ENCODE measurements at places on chromosomes 7 and 10.

DNA sequence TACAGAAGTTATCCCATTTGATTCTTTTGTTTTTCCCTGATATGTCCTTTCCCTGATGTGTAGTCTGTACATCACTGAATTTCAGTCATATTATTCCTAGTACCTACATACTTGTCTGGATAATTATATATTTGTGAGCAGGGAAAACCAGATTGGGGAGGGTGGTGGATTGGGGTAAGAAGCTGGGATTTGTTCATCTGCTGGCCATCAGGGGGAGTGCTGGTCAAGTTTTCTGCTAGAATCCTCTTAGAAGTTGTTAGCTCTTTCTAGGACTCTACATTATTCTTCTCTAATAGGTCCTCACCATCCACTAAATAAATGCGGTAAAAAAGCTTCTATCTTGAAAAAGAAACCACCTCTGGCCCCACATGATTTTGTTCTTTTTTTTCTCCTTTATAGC lies 232.7 kb upstream of the TAC1 start:
- no peak for DNase-seq

- DNase-seq: no peak
Measured at GRCh38 chr10:44195112-44196007, 189.5 kb downstream of the CXCL12 start.

GRCh38 chr7:69208848-69209247 lies 389.4 kb upstream of the AUTS2 start:
- no peak for DNase-seq

DNA sequence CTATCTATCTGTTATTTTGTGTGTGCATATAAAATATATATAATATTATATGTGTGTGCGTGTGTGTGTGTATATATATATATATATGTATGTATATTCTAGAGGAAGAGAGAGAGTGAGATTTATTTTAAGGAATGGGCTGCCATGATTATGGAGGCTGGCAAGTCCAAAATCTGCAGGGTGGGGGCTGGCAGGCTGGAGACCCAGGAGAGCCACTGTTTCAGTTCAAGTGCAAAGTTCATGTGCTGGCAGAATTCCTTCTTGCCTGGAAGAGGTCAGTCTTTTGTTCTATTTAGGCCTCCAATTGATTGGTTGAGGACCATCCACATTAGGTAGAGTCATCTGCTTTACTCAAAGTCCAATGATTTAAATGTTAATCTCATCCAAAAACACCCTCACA lies 42.3 kb upstream of the GARS1 start:
- no peak for DNase-seq

- no peak for DNase-seq
Measured at GRCh38 chr10:29181936-29182335, 106.9 kb upstream of the LYZL1 start.

DNA sequence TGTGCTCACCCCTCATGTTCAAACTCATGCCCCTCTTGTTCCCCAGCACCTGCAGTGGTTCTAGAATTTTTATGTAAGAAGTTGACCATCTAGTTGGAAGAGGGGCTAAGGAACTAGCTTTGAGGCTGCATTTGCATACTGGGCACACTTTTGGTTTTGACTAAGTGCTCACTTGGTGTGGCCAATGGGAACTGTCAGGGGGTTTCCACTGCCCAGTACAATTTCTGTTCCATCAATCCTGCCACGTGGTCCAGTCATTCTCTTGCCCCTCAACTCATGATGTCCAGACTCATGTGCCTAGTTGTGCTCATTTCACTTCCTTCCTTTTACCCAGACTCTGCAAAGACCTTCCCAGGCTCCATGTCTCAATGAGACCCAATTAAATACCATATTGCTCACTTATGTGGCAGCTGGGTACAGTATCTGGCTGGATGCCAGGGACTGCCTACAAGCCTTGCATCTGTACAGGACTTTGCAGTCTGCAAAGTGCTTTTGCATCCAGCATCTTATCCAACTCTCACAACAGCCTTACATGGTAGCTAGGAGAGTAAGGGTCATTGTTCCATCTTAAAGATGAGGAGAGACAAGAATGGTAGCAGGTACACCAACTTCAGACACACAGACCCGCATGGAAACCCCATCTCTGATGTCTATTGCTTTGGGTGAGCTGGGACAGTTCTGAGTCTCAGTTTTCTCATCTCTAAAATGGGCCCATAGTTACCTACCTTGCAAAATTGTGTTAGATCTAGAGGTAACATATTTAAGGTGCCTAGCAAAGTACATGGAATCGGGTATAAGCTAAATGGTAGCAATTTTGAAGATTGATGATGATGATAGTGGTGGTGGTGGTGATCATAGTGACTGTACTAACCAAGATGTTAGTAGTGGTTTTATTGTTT lies 30.1 kb upstream of the KCNMA1 start:
- no peak for DNase-seq

DNA sequence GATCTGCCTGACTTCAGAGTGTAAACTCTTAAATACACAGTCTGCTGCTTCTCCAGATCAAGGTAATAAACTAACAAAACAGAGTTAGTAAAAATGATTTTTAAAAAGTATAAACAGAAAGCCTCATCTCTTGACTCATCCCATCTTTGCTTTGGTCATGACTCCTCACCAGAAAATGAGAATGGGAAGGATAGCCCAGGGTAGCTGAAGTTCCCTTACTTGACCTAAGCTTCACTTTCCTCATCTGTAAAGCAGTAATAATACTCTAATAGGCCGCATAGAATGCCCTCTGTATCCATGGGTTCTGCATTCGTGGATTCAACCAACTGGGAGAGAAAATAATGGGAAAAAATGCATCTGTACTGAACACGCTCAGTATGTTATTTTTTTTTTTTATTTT lies 11.3 kb upstream of the SLC25A28 start:
- no peak for DNase-seq

- DNase-seq: no peak
Measured at GRCh38 chr7:99667179-99667578, 12.6 kb downstream of the CYP3A5 start.

GRCh38 chr10:5283305-5284158 lies 81.2 kb upstream of the UCN3 start:
- DNase-seq: no peak

- DNase-seq: peak; percentile 42
Measured at GRCh38 chr10:67079126-67079525, 153.3 kb downstream of the LRRTM3 start.

GRCh38 chr7:12741951-12742575 lies 54.6 kb downstream of the ARL4A start:
- DNase-seq: no peak

- no peak for DNase-seq
Measured at GRCh38 chr10:79532-80215, 30.6 kb upstream of the TUBB8 start.

GRCh38 chr7:27639851-27640250 lies 22.8 kb downstream of the HIBADH start:
- no peak for DNase-seq

GRCh38 chr7:47492716-47493325 lies 89.1 kb downstream of the TNS3 start:
- DNase-seq: no peak

DNA sequence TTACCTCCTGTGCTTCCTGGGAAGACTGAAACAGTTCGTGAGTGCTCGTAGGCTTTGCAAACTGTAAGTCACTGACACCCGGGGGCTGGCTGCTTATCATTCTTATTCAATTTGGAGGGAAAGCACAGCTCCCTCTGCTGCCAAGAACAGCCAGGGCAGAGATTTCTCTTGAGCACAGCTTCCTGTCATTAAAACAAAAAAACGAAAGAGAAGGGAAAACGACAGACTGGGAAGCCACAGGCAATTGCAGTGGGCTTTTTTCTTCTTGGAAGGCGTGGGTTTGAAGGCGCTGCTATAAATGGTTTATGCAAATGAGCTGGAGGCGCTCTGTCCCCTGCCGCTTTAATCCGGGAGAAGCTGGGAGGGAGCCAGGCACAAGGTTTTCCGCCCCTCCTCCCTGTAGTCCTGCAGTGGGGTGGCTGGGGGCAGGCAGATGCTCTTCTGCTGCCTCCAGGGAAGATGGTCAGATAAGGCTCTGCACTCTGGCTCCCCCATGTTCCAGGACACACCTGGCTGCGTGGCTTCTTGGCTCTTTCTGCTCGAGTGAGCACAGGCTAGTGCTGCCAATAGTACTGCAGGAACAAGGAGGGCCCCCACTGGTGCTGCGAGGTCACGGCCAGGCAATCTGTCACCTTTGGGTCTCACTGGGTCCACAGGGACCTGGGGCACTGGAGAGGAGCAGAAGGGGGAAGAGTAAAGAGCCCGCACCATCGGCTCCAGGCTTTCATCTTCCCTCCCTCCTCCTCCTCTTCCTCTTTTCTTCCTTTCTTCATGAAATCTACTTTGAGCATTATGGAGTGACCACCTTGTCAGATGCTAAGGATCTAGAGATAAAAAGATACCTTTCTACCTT lies 49.5 kb downstream of the NEURL1 start:
- peak; percentile 92 for DNase-seq

GRCh38 chr10:12849319-12850181 lies 152.0 kb downstream of the CCDC3 start:
- DNase-seq: no peak

DNA sequence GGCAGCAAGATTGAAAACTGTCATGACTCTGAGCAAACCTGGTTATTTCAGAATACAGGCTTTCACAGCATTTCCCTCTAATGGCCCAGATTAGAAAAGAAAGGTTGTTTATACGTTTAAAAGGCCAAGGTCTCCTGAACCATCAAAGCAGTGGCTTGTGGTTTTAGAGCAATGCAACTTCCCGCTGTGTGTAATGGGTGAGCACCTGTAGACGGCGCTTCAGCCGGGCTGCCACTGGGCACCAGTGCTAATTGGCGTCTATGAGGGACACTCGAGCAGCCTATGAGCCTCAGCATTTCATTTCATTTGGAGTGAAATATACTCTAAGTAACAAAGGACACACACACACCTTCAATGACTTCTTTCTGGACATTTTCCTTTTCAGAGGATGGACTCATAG lies 671.0 kb upstream of the FZD8 start:
- no peak for DNase-seq

DNA sequence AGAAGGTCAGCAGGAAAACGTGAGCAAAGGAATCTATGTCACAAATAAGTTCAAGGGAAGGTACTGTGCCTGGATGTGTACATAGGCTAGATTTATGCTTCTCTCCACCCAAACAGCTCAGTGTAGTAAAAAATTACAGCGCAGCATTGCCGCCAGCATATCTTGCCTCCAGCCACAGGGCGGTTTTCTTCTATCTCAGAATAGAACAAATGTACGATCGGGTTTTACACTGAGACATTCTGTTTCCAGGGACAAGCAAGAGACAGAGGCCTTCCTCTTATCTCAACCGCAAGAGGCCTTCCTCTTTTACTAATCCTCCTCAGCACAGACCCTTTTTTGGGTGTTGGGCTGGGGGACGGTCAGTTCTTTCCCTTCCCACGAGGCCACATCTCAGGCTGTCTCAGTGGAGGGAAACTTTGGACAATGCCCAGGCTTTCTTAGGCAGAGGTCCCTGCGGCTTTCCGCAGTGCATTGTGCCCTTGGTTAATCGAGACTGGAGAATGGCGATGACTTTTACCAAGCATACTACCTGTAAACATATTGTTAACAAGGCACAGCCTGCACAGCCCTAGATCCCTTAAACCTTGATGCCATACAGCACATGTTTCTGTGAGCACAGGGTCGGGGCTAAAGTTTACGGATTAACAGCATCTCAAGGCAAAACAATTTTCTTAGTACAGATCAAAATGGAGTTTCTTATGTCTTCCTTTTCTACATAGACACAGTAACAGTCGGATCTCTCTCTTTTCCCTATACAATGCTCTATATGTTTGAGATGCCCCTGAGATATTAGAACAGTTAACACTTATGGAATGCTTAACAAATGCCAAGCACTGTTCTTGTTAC lies 11.6 kb upstream of the ABHD11 start:
- no peak for DNase-seq

DNA sequence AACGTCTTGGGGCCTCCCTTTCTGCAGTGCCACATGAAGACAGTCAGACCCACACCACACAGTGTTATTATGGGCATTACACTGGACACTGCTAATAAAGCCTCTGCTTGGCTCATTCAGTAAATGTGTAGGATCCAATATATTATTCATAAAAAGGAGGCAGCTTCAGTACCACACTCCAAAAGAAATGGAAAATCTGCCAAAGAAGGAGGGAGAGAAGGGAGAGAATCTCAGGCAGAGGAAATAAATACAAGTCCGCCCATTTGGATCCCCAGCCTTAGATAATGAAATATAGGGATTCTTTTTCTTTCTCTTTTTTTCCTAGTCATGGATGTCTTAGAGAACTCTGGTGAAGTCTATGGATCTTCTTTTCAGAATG lies 162.2 kb downstream of the ELMO1 start:
- no peak for DNase-seq

- DNase-seq: peak; percentile 63
Measured at GRCh38 chr10:124686707-124687376, 57.3 kb downstream of the FAM53B start.

DNA sequence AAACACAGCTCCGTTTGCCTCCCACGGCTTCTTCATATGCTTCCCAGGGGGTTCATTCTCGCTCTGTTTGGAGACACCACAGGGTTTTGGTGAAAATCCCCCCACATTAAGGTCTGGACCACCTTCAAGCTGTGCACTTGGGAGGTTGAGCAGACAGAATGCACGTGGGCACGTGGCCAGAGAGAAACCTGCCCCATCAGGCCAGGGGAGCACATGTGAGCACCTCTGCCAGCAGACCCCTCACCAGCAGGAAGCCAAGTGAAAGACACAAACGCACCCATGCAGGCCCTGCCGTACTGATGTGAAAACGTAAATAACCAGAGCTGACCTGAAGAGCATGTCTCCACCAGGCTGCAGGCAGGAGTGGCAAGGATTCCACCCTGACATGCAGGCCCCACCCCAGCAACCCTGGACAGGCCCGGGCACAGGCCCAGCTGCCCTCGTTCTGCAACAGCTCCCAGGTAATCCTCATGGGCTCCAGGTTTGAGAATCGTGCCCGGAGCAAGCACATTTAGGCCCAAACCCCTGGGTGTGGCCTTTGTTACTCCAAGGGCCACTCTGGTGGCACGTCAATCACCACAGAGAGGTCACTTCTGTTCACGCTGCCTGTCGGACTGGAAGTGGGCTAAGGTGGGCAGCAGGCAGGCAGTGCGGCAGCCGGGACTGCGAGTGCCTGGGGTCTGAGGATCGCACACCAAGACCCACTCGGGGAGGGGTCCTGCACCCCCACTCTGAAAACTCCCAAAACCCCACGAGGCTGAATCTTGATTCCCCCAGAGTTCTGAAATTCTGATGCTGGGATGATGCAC lies 184.4 kb downstream of the PTPRN2 start:
- no peak for DNase-seq

GRCh38 chr7:156539999-156540398 lies 100.6 kb upstream of the RNF32 start:
- no peak for DNase-seq

GRCh38 chr7:71285571-71286145 lies 153.7 kb downstream of the GALNT17 start:
- no peak for DNase-seq

GRCh38 chr7:3033581-3033980 lies 10.1 kb downstream of the CARD11 start:
- no peak for DNase-seq

DNA sequence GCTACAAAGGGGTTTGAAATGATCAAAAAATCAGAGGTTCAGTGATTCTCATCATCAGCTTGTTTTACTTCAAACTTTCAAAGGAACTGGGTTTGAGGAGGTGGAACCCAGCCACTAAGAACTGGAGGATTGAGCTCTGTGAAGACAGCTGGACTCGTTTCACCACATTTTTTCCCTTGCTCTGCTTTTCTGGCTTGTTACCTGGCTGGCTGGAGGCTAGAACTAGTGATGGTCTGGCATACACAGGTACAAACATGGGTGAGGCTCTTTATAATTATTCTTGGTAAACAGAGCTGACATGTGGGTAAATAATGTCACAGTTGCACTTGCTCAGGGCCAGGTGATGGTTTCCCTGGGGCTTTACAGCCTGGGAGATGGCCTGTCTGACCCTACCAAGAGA lies 352.5 kb downstream of the FGFR2 start:
- DNase-seq: no peak

All from posterior cingulate gyrus (tissue), 11 donors.